NCI-H345 (cell line): ENCODE measurements at places on chromosomes 2 and 18.

DNA sequence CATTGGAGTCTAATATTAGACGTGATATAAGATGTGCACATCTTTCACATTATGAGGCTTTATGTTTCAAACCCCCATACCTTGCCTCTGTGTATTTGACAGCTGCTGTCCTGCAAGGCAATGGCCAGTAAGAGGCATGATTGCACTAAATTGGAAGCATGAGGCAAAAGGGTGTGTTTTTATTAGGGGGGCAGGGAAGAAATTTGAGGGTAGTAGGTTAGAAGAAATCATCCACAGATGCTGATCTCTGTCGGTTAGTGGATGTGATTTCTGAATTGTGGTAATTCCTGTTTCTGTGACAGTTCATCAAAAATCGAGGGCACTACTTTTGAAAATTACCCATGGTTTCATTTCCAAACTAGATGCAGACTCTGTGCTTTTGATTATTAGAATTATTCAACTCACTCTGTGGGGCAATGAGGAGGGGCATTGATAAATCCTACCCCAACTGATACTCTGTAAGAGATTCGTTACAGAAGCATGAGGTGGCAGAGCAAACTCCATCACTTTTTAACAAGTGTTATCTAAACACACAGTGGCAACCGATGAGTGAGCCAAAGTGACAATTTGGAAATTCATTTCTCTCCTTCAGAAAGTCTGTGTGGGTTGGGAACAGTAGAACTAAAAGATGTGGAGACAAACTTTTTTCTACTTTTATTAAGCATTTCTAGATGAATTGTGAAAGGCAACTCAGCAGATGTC lies 453.0 kb downstream of the ARHGAP15 start:
- no peak for DNase-seq

- DNase-seq = no peak
Measured at GRCh38 chr2:216879727-216880508, 20.1 kb upstream of the TNP1 start.

- no peak for DNase-seq
Measured at GRCh38 chr2:62265106-62265505, 69.2 kb downstream of the B3GNT2 start.

- DNase-seq = no peak
Measured at GRCh38 chr18:35592298-35592697, 10.8 kb downstream of the GALNT1 start.

DNA sequence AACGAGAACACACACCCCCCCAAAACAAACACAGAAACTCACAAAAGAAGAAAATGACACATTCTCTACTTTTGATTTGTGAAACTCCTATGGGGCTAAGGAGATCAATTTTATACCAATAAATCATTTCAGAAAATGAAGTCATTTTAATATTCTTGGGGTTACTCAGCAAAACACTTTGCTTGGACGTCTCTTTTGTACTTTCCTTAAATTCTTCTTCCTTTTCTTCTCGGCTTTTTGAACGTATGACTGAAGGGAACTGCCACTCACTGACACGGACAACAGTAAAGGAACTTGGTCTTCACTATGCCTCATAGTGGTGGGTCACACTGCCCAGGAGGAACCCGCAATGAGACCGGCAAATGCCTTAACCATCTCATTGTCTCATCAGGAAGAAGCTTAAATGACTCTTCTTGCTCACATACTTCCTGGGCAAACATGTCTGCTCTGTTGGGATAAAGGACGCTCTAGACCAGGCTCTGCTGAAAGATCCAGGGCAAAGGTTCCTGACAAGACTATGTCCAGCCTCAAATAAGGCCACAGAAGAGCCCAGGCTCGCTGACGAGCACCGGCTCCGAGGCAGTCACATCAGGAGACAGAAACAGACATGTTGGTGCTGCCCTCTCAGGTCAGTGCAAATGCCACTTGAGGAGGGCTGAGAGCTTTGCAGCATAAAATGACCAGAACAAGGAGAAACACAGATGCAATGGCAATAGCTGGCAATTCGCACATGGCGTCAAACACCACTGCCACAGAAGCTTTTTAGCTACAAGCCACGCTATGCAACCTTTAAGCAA lies 205.5 kb downstream of the TGIF1 start:
- no peak for DNase-seq

GRCh38 chr2:8327371-8328100 lies 354.3 kb upstream of the ID2 start:
- no peak for DNase-seq
